ENCODE measurements at places on chromosomes 11 and 22.

DNA sequence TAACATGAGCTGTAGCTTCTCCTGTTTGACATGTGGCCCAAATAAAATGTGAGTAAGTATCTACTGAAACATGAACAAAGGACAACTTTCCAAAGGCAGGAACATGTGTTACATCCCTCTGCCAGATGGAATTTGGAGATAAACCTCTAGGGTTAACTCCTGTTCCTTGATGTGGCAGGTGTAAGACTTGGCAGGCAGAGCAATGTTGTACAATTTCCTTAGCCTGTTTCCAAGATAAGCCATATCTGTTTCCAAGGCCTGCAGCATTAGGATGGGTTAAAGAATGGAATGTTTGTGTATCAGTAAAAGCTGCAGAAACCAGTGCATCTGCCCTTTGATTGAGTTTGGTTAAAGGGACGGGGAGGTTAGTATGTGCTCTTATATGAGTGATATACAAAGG is 8.8 kb upstream of the DNAJB13 start:
- DNase-seq = no peak

DNA sequence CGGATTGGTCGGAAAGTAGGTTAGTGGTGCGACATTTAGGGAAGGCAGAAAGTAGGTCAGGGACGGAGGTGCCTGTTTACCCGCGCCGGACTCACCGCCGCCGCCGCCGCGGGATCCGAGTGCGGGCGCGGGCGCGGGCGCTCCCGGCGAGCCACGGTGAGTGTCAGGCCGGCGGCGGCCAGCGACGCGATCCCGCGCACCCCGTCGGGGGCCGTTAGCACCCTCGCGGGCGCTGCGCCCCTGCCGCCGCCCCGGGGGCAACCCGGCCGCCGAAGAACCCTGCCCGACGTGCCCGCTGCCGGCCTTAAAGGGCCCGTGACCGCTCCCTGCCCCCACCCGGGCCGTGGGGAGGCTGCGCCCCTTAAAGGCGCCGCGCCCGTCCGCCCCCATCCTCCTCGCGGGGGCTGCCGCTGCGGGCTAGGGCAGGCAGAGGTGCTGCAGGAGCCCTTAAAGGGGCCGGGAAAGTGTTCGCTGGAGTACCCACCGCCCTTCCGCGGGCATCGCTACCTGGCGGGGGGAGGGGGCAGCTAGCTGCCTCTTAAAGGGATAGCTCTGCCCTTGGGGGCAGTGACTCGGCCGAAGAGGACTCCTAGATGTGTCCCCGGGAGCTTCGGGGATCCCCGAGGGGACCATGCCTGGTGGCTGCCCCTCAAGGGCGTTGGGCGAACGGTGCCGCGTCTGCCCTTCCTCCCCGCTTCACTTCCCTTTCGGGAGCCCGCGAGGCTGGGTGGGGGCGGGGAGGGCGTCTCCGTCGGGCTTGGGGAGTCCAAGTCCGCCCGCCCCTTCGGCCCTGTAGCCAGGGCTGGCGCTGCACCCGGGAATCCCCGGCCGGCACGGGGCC is at the start of gene BMAL1:
BMAL1 (plus strand) TSS at position 23 of the 841 bp plus-strand sequence. CDS start 76,519 bp downstream, outside the sequence.
- no peak for DNase-seq

DNA sequence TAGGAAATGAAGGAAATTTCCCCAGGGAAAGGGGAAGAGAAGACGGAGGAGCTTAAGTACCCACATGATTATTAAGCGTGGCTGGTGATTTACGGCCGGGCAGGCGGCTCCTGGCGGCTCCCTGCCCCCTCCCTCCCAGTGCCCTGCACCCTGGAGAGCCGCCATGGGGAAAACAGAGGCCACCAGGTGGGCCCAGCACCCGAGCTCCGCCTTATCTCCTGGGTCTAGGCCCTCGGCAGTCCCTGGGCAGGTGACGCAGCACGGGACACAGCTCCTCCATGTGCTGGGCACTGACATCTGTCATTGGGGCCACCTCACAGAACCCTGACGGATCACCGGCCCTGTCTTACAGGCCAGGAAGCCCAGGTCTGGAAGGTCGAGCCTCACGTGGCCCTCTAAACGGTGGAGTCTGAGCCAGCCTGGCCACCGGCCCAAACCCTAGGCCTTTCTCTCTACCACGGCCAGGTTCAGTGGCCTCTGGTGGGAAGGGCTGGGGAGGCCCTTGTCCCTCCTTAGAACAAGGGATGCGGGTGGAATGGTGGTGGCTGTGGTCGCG is 60.2 kb upstream of the PPARA start:
- no peak for DNase-seq

DNA sequence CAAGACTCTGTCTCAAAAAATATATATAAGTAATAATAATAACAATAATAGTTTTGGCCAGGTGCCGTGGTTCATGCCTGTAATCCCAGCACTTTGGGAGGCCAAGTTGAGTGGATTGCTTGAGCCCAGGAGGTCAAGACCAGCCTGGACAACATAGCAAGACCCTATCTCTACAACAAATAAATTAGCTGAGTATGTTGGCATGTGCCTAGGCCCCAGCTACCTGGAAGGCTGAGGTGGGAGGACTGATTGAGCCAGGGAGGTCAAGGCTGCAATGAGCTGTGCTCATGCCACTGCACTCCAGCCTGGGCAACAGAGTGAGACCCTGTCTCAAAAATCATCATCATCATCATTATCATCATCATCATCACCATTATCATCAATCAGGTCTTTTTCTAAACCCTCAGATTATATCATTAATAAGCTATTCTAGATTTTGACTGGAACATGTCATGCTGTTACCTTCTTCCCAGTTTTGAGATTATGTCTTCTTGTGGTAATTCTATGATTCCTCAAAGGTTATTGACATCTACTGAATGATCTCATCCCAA is 39.3 kb downstream of the DENND5A start:
- no peak for DNase-seq

DNA sequence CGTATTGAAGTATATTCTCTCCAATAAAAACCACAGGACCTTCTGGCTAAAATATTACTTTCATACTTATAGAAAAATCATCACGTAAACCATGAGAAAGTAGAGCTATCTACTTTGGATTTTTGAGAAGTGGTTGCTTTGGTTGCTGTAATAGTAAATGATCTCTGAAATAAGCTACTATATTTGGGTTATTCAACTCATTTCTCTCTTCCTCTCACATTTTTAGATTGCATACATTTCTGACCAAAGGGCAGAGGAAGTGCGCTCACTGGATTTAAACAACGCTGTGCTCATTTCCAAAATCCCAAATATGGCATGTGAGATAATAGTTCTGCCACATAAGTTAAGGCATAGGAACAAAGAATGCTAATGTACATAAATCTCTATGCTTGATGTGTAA is 357.0 kb downstream of the LRRC4C start:
- DNase-seq = no peak
